ENCODE measurements at places on chromosomes 13 and 19. TPM values are rescaled to one million over a fixed set of nuclear protein-coding genes. Genes with fewer than 3 reads are reported as not detected.

Gene LGALS4
- total RNA-seq = 0.60 TPM

- peak; percentile 4 for DNase-seq
Measured at GRCh38 chr19:413756-414420, 4.9 kb upstream of the C2CD4C start.

DNA sequence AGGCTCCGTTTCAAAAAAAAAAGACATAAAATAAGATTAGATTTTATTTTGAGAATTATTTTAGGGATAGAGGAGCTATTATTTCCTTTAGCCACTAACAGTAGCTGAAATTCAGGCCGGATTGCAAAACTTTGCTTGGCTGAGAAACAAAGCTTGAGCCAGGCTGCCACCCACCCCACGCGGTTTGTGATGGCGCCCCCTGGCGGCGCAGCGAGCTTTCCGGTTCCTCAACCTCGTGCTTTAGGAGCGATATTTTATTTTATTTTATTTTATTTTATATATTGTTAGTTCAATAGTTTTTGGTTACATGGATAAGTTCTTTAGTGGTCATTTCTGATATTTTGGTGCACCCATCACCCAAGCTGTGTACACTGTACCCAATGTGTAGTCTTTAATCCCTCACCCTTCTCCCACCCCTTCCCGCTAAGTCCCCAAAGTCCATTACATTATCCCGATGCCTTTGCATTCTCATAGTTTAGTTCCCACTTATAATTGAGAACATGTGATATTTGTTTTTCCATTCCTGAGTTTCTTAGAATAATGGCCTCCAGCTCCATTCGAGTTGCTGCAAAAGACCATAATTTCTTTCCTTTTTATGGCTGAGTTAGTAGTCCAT is 19.8 kb upstream of the CEACAM4 start:
- no peak for DNase-seq

GRCh38 chr13:25406377-25406776 is 34.6 kb downstream of the ATP8A2 start:
- DNase-seq = no peak

All from right cardiac atrium (tissue), 5 donors.